ENCODE measurements at places on chromosomes 7 and 10. TPM values are rescaled to one million over a fixed set of nuclear protein-coding genes. Genes with fewer than 3 reads are reported as not detected.

- ATAC-seq: no peak
These were observed 554.9 kb downstream of the TCERG1L start for GRCh38 chr10:130756651-130757050.

- peak; percentile 5 for ATAC-seq
These were observed 65.4 kb upstream of the DNAJB6 start for GRCh38 chr7:157271315-157271990.

DNA sequence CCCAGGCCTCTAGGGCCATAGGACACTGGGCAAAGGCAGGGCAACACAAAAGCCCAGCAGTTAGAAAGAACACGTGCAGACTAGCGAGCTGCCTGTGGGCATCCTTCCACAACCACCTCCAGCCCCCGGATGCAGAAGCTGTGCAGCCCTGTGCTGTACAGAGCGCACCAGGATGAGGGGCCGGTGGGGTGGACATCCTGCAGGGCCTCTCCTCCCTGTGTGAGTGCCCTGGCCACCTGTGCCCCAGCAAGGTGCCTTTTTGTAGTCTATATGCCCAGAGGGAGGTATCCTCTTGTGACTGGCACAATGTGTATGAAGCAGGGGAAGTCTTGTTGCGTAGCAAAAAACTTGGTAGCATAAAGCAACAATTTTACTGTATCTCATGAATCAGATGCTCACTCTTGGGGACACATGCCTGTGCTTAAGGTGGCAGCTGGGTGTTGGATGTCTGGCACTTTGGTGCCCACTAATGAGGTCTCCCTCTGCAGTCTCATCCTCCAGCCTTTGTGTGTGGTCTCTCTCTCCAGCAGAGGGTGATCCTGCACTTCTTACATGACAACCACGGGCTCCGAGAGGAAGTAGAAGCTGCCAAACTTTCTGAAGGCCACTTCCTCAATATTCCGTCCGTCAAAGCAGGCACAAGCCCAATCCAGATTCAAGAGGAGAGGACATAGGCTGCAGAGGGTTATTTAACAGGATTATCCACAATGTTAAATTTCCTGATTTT, 8.7 kb downstream of the NCAPG2 start:
- ATAC-seq: peak; percentile 82

DNA sequence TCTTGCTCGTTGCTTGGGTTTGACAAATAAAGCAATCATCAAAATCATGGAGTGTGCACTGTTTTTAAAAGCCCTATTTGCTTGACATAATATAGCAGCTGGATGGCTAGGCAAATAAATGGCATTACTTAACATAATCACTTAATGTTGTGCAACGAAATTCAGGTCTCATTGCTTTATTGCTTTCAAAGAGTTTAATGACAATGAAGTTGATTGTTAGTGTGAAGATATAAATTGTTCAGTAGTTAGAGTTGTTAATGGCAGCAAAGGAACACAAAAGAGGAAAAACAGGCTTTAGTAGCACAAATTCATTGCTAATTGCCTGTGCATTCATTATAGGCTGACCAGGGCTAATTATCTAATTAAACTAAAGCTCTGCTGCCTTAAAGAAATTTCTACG, 7.6 kb upstream of the ADO start:
- ATAC-seq: no peak

DNA sequence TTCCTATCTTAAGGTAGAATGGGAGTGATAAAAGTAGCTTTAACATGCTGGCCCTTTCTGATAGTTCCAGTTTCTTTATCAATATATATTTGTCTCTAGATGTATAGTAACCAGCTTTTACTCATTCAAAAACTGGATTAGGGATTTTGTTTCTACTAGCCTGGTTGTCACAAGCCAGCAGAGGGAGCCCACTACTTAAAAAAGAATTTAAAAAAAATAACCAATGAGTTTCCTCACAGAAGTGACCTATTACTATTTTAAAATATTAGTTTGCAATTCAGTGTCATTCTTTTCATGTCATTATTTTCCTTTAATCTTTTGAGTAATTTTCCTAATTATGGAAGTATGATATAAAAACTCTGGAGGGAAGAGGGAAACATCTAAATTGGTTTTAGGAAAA, 142.1 kb downstream of the PHTF2 start:
- no peak for ATAC-seq

DNA sequence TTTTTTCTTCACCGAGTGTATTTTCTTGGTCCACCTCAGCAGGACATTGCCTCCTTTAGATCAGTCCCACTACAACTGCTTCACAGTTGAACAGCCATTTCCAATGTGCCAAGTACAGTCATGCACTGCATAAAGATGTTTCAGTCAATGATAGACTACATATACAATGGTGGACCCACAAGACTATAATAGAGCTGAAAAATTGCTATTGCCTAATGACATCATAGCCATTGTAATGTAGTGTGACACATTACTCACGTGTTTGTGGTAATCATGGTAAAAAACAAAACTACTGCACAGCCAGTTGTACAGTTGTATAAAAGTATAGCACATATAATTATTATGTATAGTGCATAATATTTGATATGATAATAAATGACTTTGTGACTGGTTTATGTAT, 113.8 kb upstream of the HPS1 start:
- ATAC-seq: no peak

The OR6V1 gene
- not detected for total RNA-seq

The PLXNA4 gene
- total RNA-seq: 1.1 TPM

The TAS2R3 gene
- 0.96 TPM for total RNA-seq

All from esophagus mucosa (tissue), 1 donor.